Bladder microvascular endothelial cell (primary cell): ENCODE measurements at places on chromosomes 4 and X. TPM values are rescaled to one million over a fixed set of nuclear protein-coding genes. Genes with fewer than 3 reads are reported as not detected.

Gene MAP9
- total RNA-seq = under 0.01 and 0.31 TPM in 2 replicates

Gene AFM
- not detected in 2 replicates for total RNA-seq

Gene SHROOM4
- total RNA-seq = 30.6 and 42.9 TPM in 2 replicates

Gene CXCL5
- under 0.01 and 0.50 TPM in 2 replicates for total RNA-seq

Gene CORIN
- total RNA-seq = 0.16 and 0.63 TPM in 2 replicates

Gene PPP1R2C
- not detected in 2 replicates for total RNA-seq

Gene SRPX2
- total RNA-seq = 6.8 and 59.6 TPM in 2 replicates

Gene C4orf33
- total RNA-seq = 4.2 and 5.2 TPM in 2 replicates

Gene VCX3A
- not detected in 2 replicates for total RNA-seq
